NCI-H524 (cell line): ENCODE measurements at places on chromosomes 5 and 9.
A peak's percentile ranks its signal among the peaks of the same experiment; 100 is the strongest.

DNA sequence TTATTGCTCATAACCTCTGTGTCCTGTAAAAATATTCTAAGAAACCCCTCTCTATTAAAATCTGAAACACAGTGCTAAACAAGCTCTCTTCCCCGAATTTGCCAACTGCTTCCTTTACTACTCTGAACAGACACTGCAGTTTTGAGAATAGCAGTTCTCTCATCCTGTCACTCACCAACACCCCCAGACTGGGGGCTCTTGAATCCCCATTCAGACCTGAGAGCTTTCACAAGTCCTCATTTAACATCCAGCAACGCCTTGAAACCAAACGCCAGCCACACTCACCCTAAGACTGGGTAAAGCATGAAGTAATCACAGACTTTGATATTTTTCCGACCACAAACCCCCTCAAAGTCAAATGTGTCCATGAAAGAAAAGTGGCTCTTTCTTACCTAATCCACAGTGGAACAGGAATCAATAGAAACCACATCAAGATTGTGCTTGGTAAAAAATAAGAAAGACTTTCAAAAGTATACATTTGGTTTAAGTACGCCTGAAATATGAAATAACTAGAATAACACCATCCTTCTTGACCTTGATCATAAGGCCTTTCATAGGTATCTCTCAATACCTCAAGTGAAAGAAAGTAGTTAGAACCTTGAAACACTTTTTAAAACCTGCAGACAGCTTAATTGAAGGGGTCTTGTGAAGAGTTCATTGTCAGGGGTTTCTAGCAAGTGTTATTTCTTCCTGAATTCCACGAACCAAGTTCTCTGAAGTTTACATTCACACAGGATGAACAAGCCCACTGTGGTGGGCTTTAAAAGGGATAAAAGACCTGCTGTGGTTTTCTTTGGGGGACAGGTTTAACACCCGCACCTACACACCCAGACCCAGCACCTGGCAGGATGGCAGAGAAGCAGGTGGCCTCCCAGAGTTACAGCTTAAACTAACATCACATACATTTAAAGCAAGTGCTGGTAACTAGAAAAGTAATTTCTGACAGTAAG is 412.6 kb downstream of the MLLT3 start:
- DNase-seq = no peak

DNA sequence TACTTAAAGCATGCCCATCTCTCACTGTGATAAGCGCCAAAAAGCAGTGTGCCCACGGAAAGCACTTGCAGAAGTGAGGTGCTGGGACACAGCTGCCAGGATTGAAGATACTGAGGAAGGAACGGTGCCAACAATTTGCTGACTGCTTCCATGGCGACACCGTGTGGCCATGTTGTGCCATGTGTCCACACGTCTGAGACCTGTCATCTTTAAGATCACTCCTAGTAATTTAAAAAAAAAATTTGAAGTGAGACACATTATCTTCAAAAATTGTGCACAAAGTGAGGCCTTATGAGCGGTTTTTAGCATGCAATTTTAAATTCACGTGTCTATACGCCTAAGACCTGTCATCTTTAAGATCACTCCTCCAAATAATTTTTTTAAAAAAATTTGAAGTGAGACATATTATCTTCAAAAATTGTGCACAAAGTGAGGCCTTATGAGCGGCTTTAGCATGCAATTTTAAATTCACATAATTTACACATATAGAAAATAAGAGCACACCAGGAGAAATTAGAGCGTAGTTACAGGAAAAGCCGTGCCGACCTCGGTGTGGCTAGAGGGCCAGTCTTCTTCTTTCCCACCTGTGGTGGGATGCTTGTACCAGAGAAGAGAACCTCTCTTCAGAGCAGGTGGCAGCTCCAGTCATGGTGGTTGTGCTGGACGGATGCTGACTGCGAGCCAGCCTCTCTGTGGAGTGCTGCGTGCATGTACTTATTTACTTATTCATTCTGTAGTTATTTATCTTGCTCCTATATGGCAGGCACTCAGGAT is 21.4 kb upstream of the FLT4 start:
- DNase-seq = peak; percentile 28

- no peak for DNase-seq
Observed at GRCh38 chr9:77587851-77588250, 60.3 kb downstream of the GNA14 start.

DNA sequence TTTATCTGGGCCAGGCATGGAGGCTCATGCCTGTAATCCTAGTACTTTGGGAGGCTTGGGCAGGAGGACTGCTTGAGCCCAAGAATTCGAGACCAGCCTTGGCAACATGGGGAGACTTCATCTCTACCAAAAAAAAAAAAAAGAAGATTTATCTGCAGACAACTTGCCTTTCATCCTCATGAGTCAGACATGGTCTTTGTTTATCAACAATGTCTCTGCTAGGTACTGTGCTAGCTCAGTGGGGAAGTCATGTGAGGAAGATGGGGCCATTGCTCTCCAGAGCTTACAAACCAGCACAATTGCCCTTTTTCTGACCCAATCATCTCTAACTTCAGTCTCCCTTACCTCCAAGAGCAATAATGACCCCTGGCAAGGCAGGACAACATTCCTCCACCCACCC is 1.6 kb downstream of the URM1 start:
- DNase-seq = no peak

GRCh38 chr5:82597437-82597836 is 319.3 kb upstream of the RPS23 start:
- no peak for DNase-seq

- no peak for DNase-seq
Observed at GRCh38 chr5:135997673-135998335, 31.0 kb upstream of the TGFBI start.

DNA sequence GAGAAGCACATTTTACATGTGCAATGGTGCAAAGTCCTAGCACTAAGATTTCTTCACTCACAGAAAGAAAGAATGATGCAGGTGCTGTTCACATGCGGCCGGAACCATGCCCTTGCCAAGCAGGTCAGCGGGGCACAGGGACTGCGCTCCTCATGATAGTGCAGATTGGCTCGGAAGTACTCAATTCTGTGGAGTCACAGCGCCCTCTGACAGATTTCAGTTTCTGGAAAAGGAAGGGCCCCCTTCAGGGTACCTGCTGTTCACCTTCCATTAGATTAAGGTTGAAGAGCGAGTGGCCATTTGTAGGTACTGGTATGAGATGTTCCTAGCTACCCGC is 75.7 kb downstream of the TMC1 start:
- DNase-seq = no peak

DNA sequence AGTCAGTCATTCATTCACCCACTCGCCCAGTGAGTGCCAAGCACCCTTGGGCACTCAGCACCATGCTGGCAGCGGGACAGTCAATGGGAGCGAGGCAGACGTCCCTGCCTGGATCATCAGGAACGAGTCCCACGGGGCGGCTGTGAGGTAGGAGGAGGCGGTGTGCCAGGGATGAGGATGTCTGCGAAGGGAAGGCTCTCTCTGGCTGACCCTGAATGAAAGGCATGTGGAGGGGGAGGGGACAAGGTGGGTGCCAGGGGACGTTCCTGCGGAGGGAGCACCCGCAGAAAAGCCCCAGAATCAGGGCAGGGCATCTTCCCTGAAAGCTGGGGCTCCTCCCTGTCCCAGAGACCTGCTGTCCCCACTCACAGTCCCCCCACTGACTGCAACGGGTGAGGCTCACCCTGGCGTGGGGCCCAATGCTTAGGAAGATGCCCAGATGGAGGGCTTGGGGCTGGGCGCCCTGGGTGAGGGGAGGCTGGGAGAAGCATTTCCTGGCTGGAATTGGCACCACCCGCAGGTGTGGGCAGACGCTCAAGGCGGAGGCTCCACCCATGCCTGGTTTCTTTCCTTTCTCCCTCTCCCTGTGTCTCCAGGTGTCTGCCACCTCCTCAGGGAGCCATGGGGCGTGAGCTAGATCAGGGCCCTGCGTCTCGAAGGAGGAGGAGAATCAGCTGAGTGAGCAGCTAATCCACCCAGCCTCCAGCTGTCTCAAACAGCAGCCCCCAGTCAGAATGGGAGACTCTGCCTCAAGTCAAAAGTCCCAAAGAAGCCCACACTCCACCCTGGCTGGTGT is 179.0 kb upstream of the PPP1R26 start:
- peak; percentile 68 for DNase-seq

DNA sequence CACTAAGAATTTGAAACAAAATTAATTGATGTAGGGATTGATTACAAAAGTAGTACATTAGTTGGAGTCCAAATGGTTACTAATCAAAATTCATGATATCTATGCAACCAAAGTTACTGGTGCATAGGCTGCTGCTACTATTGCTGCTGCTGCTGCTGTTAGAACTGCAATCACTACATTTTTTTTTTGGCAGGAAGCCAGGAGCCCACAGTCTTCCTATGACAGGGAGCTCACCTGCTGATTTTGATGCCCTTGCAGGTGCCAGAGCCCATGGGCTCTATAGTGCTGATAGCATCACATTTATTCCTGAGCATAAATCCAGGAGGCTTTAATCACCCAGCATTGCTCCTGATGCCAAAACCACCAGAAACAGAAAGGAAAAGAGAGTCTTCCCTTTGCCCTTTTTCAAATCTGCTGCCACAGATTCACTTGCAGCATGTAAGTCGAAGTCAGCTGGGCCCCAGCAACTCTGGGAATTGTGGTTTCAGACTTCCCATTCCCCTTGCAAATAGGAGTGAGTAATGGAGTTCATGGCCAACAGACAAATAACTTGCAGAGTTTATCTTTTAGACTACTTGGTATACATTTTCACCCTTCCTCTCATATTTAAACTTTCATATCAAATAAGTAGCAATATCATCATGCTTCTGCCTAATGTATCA is 17.6 kb downstream of the SLCO6A1 start:
- DNase-seq = no peak

GRCh38 chr9:684941-685340 is 156.6 kb upstream of the DMRT1 start:
- no peak for DNase-seq

- no peak for DNase-seq
Observed at GRCh38 chr9:114790521-114790920, 15.3 kb downstream of the TNFSF15 start.

GRCh38 chr5:132635873-132636272 is 22.1 kb upstream of the IL13 start:
- no peak for DNase-seq

DNA sequence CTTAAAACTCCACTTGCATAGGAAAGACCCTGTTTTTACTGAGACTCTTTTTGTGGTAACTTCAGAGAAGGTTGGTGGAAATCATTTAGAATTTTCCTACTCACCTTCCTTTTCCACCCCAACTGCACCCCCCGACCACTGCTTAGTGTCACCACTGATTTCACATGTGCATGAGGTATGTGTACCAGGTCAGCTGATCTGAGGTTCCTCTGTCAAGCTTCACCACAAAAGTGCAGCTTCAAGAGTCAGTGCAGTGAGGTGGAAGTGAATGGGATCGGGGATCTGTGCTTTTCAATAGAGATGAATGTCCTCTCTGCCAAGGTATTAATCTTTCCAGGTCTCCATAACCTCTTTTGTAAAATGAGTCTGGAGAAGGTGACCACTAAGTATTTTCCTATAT is 260.5 kb upstream of the WWC1 start:
- no peak for DNase-seq

GRCh38 chr5:95842854-95843544 is 20.5 kb upstream of the GLRX start:
- peak; percentile 13 for DNase-seq

GRCh38 chr9:136193127-136193890 is 11.6 kb downstream of the LHX3 start:
- DNase-seq = no peak

DNA sequence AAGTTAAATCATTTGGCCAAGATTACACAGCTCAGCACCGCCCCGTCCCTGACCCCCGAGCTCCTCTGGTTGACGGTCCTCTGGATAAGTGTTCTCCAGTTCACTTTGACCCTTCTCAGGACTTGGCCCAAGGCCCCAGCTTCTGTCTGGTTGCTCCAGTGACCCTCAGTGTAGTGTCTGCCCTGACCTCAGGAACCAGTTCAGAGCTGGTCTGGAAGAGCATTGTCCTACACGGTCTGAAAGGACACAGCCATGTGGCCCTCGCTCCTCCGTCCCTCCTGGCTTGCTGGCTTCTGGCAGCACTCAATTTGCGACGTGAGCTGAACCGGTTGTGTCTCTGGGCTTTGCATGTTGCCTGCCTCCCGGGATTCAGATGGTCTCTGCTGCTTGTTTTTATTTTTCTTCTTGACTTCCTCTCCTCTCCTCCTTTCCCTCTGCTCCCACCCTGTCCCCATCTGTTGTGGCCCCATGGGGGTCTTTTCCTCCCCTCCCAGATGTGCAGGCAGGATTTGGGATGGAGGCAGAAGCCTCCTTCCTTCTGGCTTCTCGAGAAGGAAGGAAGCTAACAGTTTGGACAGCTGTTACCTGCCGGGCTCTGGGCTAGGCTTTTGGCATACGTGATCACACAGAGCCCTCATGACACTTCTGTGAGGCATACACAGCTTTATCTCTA is 72.0 kb downstream of the PPARGC1B start:
- peak; percentile 60 for DNase-seq

DNA sequence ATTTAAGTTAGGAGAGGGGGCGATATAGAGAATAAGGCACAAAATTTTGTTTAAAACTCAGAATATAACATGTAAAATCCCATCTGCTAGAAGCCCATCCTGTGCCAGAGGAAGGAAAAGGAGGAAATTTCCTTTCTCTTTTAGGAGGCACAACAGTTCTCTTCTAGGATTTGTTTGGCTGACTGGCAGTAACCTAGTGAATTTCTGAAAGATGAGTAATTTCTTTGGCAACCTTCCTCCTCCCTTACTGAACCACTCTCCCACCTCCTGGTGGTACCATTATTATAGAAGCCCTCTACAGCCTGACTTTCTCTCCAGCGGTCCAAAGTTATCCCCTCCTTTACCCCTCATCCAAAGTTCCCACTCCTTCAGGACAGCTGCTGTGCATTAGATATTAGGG is 18.3 kb downstream of the MOCS2 start:
- DNase-seq = no peak

- DNase-seq = peak; percentile 50
Observed at GRCh38 chr5:107242411-107243219, 428.1 kb downstream of the EFNA5 start.

GRCh38 chr5:15013654-15014463 is 142.3 kb upstream of the ANKH start:
- DNase-seq = peak; percentile 44

- DNase-seq = no peak
Observed at GRCh38 chr5:86376214-86376613, 241.5 kb upstream of the COX7C start.

DNA sequence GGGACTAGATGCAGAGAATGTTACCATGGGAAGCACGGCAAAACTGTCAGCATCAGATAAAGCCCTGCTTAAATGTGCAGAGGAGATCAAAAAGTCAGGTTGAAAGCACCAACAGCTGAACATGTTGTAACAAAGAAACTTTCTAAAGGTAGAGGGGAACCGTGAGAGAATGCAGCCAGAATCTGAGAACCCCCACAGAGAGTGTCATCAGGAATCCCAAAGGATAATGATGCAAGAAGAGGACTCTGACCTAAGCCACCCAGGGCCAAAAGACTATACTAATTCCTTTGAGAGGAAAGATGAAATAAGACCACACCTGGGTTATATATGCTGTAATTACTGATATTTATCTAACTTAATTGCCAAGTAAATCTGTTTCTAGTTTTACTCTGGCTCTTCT is 116.6 kb downstream of the PCSK1 start:
- no peak for DNase-seq

DNA sequence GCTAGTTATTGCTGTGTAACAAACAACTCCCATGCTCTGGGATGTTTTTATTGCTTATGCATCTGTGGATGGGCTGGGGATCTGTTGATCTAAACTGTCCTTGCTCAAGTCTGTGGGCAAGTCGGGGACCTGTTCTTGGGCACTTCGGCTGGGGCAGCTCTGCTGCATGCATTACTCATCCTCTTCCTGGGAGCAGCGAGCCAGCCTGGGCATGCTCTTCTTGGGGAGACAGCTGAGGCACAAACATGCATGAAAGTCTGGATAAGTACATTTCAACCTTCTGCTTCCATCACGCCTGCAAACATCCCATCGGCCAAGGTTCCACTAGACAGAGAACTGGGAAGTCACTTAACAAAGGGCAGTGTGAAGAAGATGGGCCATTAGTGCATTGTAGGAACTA is 66.3 kb downstream of the ANKRD33B start:
- no peak for DNase-seq
